ENCODE measurements at places on chromosomes 5 and 9. TPM values are rescaled to one million over a fixed set of nuclear protein-coding genes. Genes with fewer than 3 reads are reported as not detected.

The ZNF169 gene
- total RNA-seq, result 7.4 TPM

The MAP1B gene
- total RNA-seq, result 263 TPM

The APBA1 gene
- total RNA-seq, result 0.58 TPM

The CTNND2 gene
- total RNA-seq, result 7.0 TPM

The SV2C gene
- total RNA-seq, result 0.12 TPM

The PTGES gene
- total RNA-seq, result 3.9 TPM

The LCN12 gene
- 0.69 TPM for total RNA-seq

The CDC20B gene
- not detected for total RNA-seq

The OBP2B gene
- total RNA-seq, result not detected

The ZFP2 gene
- total RNA-seq, result 0.42 TPM

The RLN2 gene
- total RNA-seq, result 4.7 TPM

The NUDT2 gene
- 9.5 TPM for total RNA-seq

The CDC23 gene
- total RNA-seq, result 43.3 TPM

The VLDLR gene
- total RNA-seq, result 46.3 TPM

The PHAX gene
- total RNA-seq, result 75.9 TPM

The RUSC2 gene
- total RNA-seq, result 5.6 TPM

The PCAT7 gene
- total RNA-seq, result 5.5 TPM

The TAF11L11 gene
- total RNA-seq, result 1.6 TPM

The EGFLAM gene
- total RNA-seq, result 0.50 TPM

The TMED9 gene
- 142 TPM for total RNA-seq

The OR1Q1 gene
- total RNA-seq, result not detected

The AGXT2 gene
- total RNA-seq, result not detected

The NAIF1 gene
- 5.5 TPM for total RNA-seq

The ENG gene
- total RNA-seq, result 1.4 TPM

The NIPAL4 gene
- 0.27 TPM for total RNA-seq

The BRD3OS gene
- 16.0 TPM for total RNA-seq

The ECPAS gene
- 91.9 TPM for total RNA-seq

The CTSL gene
- total RNA-seq, result 30.4 TPM

The PCDHGA7 gene
- 4.4 TPM for total RNA-seq

The CHSY3 gene
- total RNA-seq, result 2.3 TPM

The RACK1 gene
- total RNA-seq, result 4,589 TPM

The VPS13A gene
- 68.1 TPM for total RNA-seq

The ALG2 gene
- 34.3 TPM for total RNA-seq
